ENCODE measurements at places on chromosomes 16 and 17. TPM values are rescaled to one million over a fixed set of nuclear protein-coding genes. Genes with fewer than 3 reads are reported as not detected.

- H3K27me3 ChIP-seq: no peaks in the 10 kb centered on the region
- peaks cover 6% of the 10 kb centered on the region for H3K4me1 ChIP-seq
- H3K27ac ChIP-seq: no peak overlapping the region
- peak; percentile 19 for DNase-seq
- H3K36me3 ChIP-seq: peaks cover 36% of the 10 kb centered on the region
- H3K4me3 ChIP-seq: no peak overlapping the region
Observed at GRCh38 chr16:14669776-14670175, 24.3 kb downstream of the PLA2G10 start.

GRCh38 chr17:15912416-15912955 lies 32.4 kb upstream of the ADORA2B start:
- H3K4me3 ChIP-seq: no peak overlapping the region
- no peak overlapping the region for H3K27ac ChIP-seq
- no peaks in the 10 kb centered on the region for H3K4me1 ChIP-seq
- no peaks in the 10 kb centered on the region for H3K36me3 ChIP-seq

Gene SLC5A11
- not detected for total RNA-seq

Gene RNF135
- 9.3 TPM for total RNA-seq

Gene YBX2
- 2.2 TPM for total RNA-seq

DNA sequence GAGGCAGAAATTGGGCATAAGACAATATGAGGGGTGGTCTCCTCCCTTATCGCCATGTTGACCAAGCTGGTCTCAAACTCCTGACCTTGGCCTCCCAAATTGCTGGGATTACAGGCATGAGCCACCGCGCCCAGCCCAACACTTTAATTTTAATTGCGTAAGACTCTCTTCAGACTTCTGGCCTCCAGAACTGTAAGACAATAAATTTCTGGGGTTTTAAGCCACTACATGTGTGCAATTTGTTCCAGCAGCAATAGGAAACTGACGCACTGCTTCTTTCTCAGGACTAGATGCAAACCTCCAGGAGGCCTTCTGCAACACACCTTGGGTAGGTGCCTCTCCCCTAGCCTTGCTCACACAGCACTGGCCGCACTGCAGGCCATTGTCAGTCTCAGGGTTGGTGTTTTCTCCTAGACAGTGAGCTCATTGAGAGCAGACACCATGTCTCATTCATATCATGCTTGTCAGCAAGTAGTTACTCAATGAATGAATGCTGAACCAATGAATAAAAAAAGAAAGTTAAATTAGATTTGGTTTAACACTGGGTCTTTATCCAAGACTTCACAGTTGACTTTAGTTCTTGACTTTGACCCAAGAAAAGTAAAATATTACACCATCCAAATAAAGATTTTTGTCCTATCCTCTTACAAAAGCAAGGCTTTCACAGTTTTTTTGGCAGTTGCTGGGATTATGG lies 5.5 kb upstream of the ACSF2 start:
- H3K27me3 ChIP-seq: no peaks in the 10 kb centered on the region
- H3K4me3 ChIP-seq: no peak overlapping the region
- H3K36me3 ChIP-seq: no peaks in the 10 kb centered on the region
- peak overlapping the region; percentile 8 for H3K27ac ChIP-seq

Gene ALDH3A1
- not detected for total RNA-seq

DNA sequence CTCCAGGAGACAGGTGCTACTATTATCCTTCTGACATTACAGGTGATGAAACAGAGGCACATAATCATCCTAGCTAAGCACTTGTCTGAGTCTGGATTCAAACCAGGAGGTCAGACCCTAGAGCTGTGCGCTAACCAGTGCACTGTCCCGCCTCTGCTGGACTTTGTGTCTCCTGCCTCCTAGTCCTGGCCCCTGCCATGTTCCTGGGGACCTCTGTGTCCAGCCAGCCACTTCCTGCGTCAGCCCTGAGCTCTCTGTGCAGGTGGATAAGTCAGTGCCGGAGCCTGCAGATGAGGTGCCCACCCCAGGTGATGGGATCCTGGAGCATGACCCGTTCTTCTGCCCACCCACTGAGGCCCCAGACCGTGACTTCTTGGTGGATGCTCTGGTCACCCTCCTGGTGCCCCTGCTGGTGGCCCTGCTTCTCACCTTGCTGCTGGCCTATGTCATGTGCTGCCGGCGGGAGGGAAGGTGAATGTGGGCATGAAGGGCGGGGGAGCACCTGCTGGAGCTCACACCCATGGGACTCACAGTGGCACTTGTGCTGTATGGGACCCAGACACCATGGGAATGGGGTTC lies 4.2 kb downstream of the SGCA start:
- H3K4me3 ChIP-seq: no peak overlapping the region
- peaks cover 22% of the 10 kb centered on the region for H3K36me3 ChIP-seq
- no peaks in the 10 kb centered on the region for H3K27me3 ChIP-seq
- peaks cover 62% of the 10 kb centered on the region for H3K4me1 ChIP-seq
- peak overlapping the region; percentile 99 for H3K27ac ChIP-seq
- no peak for DNase-seq

- no peak for DNase-seq
- no peak overlapping the region for H3K4me3 ChIP-seq
- no peak overlapping the region for H3K27ac ChIP-seq
- no peaks in the 10 kb centered on the region for H3K36me3 ChIP-seq
Observed at GRCh38 chr16:57167953-57168352, 17.9 kb downstream of the PSME3IP1 start.

- no peaks in the 10 kb centered on the region for H3K27me3 ChIP-seq
- DNase-seq: no peak
- no peaks in the 10 kb centered on the region for H3K4me1 ChIP-seq
- no peaks in the 10 kb centered on the region for H3K36me3 ChIP-seq
- no peak overlapping the region for H3K4me3 ChIP-seq
- no peak overlapping the region for H3K27ac ChIP-seq
Observed at GRCh38 chr16:54687043-54687899, 243.4 kb upstream of the IRX5 start.

DNA sequence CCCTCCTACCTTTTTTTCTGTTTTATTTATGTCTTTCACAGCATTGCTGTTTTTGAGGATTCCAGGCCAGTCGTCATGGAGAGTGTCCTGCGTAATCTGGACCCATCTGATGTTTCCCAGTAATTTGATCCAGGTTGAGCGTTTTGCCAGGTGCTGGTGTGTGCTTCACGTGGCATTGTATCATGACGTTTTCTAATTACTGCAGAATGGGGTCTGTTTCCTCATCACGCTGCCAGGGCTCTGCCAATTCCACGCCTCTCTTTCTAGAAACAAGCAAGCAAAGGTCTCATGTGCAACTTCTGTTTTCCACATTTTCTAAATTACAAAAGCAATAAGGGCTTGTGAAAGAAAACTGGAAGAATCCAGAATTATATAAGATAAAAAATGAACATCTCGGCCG lies 28.3 kb upstream of the BHLHA9 start:
- H3K4me1 ChIP-seq: no peaks in the 10 kb centered on the region
- no peak overlapping the region for H3K4me3 ChIP-seq
- peak; percentile 48 for DNase-seq
- H3K27ac ChIP-seq: no peak overlapping the region

DNA sequence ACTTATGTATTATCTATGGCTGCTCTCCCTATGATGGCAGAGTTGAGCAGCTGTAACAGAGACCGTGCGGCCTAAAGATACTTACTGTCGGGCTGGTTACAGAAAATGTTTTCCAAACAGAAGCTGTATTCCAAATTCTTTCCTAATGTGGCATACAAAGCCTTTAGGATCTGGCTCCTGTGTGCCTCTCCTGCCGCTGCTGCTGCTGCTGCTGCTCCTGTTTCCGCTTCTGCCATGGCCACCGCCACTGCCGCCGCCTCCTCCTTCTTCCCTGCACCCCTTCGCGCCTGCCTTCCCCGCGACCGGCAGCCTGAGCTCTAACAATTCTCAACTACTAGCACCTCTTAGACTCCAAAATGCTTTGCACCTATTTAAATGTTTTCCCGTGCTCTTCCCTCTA lies 263.9 kb upstream of the TBX2 start:
- DNase-seq: no peak
- H3K36me3 ChIP-seq: no peaks in the 10 kb centered on the region
- peak overlapping the region; percentile 35 for H3K27ac ChIP-seq
- H3K4me1 ChIP-seq: peaks cover 4% of the 10 kb centered on the region
- H3K4me3 ChIP-seq: peak overlapping the region; percentile 31

Gene CA7
- not detected for total RNA-seq

Gene PRSS21
- total RNA-seq: not detected

Gene DPEP3
- total RNA-seq: not detected

Gene ABCC11
- not detected for total RNA-seq

Gene SPPL2C
- not detected for total RNA-seq

DNA sequence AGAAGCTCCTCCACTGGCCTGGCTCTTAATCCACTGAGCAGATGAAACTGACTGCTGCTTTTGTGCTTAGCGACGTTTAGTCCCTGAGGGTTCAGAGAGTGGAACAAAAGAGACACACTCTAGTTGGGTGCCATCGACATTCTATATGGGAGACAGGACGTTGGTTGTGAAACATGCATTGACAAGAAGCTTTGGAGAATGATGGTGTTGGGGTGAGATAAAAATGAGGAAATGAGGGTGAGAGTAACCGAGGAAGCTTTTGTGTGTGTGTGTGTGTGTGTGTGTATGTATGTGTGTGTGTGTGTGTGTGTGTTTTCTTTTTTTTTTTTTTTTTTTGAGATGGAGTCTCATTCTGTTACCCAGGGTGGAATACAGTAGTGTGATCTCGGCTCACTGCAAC lies 89.5 kb downstream of the ABCC1 start:
- H3K36me3 ChIP-seq: peaks cover 46% of the 10 kb centered on the region
- H3K27ac ChIP-seq: no peak overlapping the region
- no peaks in the 10 kb centered on the region for H3K4me1 ChIP-seq

Gene CXCL16
- 2.1 TPM for total RNA-seq

All from gastrocnemius medialis (tissue), 4 donors.